ENCODE measurements at places on chromosomes 2 and 18.

DNA sequence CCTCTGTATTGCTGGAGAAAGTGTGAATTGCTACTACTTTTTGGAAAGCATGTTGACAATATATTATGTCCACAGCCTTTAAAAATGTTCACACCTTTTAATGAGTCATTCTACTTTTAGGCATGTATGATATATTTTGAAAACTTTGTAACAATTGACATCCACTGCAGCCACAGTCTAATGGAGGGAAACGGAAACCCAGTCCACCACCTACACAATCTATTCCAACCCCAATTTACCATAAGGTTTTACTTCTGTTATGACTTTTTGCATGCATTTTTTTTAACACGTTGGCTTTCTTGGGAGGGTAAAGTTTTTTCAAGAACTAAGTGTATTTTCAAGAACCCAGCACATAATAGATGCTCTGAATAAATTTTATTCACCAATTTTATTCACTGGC, 38.5 kb upstream of the ATP8B1 start:
- no peak for DNase-seq

GRCh38 chr2:25377822-25378421, 36.2 kb upstream of the DNMT3A start:
- DNase-seq, result no peak

DNA sequence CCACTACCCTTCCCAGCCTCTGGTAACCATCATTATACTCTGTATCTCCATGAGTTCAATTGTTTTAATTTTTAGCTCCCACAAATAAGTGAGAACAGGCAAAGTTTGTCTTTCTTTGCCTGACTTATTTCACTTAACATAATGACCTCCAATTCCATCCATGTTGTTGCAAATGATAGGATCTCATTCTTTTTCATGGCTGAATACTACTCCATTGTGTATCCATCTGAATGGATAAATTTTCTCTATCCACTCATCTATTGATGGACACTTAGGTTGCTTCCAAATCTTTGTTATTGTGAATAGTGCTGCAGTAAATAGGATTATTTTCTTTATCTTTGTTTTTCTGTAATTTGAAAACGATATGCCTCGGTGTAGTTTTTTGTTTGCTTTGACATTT, 26.2 kb downstream of the ANKAR start:
- DNase-seq, result no peak

DNA sequence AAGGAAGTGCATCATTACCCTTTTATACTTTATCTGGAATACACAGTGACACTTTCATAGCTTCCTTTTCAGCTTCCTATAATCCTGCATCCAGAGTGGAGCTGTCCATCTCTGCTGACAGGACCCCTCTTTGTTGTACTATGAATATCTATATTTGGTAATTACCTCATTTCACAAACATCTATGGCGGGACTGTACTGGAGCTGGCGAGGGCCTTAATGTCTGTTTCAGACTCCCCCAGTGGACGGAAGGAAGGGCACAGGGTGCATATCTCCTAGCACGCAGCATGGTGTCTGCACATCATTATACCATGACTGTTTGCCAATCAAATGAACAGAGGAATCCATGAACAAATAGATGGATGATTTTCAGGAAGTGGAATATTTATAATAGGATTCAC, 142.3 kb downstream of the SOX11 start:
- no peak for DNase-seq

DNA sequence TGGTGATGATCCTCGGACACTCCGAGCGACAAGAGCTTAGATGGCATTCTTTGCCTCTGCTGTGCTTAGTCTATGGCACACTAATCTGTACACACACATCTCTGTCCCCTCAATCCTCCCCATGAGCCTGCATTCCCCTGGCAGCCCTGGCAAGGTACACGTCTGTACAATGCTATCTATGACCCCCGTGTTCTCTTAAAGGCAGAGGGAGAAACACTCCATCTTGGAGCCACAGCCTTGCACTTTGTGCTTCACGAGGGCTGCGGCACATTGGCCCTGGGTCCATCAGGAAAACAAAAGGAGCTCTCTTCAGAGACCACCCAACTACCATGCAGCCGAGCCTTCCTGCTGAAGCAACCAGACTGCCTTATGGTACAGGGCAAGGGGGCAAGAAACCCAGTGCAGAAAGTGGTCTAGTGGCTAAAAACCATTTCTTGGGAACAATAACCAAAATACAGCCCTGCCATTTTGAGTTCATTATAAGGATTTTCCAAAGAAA, 42.5 kb downstream of the STEAP3 start:
- no peak for DNase-seq

DNA sequence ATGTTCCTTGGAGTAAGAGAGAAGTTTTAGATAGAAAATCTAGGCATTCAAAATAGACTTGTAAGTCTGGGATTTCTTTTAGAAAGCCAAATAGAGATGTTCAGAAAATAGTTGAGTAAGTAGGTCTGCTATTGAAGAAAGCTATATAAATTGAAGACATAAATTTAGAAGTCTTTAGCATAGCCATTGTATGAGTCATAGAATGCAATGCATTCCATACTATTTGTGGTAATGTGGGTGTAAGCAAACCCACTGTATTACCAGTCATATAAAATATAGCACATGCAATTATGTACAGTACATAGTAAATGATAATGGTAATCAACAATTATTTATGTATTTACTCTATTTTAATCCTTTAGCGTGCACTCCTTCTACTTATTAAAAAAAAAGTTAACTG, 14.1 kb downstream of the MC4R start:
- no peak for DNase-seq
